ENCODE measurements at places on chromosomes 1 and 21.
A peak's percentile ranks its signal among the peaks of the same experiment; 100 is the strongest.

GRCh38 chr1:188240772-188241406 is 1412.1 kb downstream of the PLA2G4A start:
- DNase-seq: no peak

DNA sequence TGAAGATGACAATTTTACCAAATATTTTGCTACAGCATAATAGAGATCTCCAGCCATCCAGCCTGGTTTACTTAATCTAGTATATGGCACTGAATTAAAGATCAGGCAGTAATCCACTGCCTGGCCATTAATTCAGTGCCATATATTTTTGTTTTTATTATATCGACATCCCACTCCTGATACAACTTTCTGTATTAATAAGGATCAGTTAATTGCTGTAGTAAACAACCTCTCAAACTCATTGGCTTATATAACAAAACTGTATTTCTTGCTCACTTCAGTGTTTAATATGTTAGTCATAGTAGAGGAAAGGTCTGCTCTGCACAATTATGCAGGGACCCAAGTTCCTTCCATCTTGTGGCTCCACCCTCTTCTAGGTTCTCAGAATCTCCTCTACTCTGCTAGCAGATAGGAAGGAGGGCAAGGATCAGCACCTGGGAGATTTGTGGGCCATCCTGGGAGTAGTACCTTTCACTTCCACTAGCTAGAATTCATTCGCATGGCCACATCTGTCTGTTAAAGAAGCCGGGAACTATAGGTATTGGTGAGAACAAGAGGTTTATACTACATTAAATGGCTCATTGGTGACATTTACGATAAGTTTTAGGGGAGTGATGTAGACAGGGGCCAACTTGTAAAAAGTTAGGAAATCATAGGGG is 3.6 kb upstream of the ZDHHC18 start:
- no peak for DNase-seq

DNA sequence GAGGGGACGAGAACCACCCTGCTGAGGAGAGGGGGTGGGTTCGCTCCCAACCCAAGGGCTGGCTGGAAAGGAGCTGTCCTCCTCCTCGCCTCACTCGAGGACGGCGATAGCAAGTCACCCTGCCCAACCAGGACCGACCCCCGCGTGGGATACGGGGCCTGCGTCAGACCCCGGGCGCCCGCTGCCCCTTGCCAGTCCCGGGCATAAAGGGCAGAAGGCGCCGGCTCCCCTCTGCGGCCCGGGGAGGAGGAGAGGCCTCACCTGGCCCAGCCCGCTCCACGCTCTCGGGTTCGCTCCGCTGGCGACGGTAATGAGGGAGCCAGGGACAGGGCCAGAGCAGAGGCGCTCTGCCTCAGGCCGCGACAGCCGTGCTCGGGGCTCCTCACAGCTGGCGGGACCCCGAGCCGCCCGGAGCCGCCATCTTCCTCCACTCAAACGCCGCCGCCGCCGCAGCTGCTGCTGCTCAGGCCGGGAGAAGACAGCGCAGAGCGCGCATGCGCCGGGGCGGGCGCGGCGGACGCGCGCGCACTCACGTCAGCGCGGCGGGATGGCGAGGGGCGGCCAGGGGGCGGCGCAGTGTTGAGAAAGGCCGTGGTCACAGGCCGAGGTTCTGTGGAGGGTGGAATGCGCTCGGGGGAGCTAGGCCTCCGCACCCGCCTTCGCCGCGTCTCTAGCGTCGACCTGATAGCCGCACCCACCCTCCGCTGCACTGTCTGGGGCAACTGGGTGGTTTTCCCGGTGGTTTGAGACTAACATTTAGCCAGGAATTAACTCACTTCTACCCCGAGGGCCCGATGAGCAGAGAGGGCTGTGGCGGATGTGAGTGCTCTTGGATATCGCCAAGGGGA is at the start of gene FBXO42:
Gene FBXO42 (minus strand): TSS at position 487 of the 848 bp plus-strand sequence. CDS start 37,062 bp downstream, outside the sequence.
- DNase-seq: peak; percentile 89

DNA sequence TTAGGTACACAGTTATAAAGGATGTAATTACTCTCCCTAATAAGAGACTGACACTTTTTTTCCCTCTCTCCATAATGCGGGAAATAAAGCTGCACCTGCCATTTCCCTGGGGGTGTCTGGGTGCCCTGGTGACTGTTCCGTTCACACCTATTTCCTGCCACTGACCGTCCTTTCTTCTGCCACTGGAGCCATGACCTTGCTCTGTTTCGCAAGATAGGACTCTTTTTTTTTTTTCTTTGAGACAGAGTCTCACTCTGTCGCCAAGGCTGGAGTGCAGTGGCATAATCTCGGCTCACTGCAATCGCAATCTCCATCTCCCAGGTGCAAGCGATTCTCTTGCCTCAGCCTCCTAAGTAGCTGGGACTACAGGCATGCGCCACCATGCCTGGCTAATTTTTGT is 66.1 kb upstream of the SERBP1 start:
- no peak for DNase-seq

GRCh38 chr1:155969377-155969791 is 9.0 kb downstream of the ARHGEF2 start:
- no peak for DNase-seq

- DNase-seq: no peak
Observed at GRCh38 chr1:89550995-89551394, 26.4 kb downstream of the LRRC8B start.

- DNase-seq: no peak
Observed at GRCh38 chr1:7267493-7267892, 482.2 kb downstream of the CAMTA1 start.

- DNase-seq: no peak
Observed at GRCh38 chr1:52168373-52169080, 26.6 kb downstream of the ZFYVE9 start.

DNA sequence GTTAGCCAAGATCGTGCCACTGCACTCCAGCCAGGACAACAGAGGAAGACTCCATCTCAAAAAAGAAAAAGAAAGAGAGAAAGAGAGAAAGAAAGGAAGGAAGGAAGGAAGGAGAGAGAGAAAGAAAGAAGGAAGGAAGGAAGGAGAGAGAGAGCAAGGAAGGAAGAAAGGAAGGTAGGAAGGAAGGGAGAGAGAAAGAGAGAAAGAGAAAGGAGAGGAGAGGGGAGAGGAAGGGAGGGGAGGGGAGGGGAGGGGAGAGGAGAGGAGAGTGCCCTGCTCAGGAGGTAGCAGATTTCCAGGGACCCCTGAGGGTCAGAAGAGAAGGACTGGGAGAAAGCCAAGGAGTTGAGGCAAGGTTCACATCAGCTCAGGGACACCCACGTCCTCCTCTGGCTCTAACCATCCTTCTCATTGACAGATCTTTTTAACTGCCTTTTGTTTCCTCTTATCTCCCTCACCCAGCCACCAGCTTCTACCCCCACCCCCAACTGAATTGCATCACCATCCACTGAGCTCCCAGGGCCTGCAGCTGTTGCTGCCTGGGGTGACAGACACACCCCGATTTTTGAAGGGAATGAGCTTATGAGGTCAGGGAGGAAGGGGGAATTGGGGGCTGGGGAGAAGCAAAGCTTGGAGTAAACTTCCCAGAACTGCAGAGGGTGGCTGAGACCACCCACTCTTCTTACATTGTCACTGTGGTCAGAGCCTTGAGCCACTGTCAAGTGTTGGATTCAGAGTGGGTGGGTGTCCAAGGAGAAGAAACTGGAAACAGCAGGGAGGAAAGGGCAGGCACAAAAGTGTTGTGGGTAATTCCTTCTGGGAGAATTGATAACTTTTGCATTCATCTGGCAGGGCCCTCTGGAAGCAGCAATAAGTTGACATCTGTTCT is 91.6 kb downstream of the GLUL start:
- DNase-seq: peak; percentile 47

DNA sequence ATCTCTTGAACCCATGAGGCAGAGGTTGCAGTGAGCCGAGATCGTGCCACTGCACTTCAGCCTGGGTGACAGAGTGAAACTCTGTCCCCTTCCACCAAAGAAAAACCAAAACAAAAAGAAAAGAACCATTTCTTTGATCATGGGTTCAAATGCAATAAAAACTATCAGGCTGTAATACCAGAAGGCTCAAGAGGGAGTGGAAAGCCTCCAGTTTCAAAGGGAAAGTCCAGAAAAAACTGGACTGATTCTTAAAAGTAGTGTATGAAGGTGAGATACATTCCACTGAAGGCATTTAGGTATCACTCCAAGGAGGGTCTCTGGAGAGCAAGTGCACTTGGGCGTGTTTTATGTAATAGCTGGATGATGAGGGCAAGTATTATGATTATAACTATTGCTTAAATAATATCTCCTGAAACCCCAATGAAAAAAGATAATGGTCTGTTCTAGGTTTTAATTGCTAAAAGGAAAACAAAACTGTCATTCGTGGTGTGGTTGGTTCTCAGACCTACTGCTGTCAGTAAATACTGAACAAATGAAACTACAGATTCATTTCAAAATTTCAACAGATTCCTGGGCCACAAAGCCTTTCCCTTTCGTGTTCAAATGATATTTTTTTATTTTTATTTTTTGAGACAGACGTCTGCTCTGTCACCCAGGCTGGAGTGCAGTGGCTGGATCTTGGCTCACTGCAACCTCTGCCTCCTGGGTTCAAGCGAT is 6.0 kb upstream of the CAMTA1 start:
- DNase-seq: no peak

DNA sequence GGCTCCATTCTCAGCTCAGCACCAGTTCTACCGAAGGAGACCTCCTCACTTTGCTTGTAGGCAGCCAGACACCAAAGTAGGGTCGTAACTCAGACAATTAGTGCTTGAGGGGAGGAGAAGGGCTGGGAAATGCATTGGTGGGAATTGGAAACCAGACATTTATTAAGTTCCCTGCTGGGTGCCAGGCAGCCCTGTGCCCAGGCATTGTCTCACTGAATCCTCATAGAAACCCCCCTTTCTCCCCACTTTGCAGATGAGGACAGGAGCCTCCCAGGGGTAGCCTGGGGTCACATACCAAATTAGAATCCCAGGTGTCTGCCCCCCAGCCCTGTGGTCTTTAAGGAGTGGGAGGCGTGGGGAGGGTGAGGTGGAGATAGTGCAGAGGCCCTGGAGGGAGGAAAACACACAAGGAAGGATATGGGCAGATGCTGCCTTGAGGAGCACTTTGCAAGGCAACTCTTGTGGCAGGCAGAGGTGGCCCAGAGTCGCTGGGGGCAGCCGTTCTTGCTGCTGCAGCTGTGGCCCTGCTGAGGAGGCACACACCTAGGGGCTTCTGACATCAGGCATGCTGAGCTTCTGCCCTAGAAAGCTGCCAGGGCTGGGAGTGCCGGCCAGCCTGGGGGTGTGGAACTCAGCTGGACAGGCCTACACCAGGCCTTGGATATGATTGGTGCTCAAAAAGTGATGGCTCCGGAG is 29.4 kb downstream of the CDK18 start:
- no peak for DNase-seq

GRCh38 chr1:53408013-53408754 is 51.0 kb upstream of the DMRTB1 start:
- no peak for DNase-seq

DNA sequence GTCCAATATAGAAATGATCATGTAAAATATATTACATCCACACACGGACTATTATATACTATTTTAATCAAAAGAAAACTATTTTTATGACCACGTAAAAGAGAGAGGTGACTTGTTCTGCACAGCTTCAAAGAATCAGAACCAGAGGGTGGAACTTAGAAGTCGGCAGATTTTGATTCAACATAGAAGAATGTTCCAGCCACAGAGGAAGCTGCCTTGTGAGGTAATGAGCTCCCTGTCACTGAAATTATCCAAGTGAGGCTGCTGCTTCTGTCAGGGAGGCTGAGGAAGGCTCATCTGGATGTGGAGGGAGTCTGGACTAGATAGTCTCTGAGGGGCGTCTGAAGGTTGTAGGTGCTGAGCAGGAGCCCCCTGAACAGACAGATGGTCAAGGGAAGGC is 2.7 kb downstream of the PLEKHA6 start:
- DNase-seq: no peak

DNA sequence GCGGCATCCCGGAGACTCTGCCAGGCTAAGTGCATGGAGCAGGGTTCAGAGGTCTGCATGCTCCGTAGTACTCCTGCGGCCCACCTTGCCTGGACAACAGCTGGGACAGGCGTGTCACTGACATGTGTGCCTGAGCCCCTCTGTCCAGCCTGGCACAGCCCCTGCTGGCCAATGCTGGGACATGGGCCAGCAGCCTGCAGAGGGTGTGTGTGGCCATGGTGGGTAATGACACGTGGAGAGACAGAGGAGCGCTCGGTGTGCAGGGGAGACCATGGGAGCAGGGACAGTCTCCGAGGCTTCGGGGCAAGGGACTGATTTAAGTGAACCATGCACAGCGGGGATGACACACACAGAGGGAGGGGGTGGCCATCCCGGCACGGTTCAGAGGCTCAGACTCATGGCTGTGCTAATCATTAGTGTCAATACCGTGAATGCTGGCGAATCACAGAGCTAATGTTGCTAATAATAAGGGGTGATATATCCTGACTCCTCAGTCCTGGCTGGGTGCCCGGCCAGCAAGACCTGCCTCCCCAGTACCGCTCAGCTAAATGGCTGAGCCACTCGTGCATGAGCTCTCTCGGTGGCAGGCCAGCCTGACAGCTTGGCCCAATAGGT is 41.5 kb downstream of the IGSF21 start:
- no peak for DNase-seq

GRCh38 chr1:210779269-210779668 is 354.7 kb downstream of the KCNH1 start:
- no peak for DNase-seq

DNA sequence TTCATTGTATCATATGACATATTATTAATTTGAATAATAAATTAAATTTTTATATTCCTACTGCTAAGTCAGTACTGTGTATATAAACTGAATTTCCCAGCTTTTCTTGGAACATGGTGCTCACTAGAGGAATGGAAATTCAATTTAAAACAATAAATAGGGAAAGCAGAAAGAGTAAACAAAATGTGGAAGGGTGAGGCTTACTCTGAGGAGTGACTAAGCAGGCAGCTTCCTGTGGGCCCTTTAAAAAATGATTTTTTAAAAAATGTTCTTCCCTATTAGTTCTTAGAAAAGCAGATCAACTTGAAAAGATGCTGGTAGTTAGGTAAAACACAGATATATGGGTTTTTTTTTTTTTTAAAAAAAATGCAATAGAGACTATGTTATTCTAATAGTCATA is 49.5 kb upstream of the S1PR1 start:
- no peak for DNase-seq

DNA sequence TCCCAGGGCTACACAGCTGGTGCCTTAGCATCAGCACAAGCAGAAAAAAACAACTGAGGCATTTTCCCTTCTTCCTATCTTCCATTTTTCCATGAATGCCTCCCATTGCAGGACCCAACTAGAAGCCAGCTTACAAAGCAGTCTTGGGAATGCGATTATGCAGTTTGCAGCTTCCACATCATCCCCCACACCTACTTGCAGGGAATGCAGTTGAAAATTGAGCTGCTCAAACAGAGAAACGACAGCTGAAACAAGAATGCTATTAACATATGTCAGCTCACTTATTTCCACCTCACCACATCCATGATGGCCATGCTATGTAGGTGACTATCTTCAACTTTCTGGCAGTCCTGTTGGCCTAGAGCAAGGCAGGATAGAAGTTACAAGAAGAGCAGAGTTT is 150.6 kb upstream of the KCTD3 start:
- no peak for DNase-seq

DNA sequence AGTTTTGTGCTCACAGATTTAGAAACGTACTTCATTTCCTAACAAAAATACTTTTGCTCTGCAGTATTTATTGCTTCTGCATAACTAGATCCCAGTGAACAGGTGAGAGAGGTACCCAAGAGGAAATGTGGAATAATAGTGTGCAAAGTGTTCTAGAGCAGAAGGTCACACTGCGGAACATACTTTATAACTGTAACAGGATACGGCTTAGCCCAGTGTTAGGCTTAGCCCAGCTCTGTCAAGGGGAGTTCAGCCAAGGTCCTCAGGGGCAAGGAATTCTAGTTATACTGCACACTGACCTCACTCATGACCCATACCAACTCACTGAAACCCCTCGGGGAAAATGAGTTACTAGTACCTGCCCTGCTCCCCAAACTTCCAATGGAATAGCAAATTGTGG is 55.3 kb downstream of the PTPN14 start:
- no peak for DNase-seq

GRCh38 chr1:87497380-87498203 is 168.9 kb downstream of the LMO4 start:
- DNase-seq: no peak

Measured in MCF 10A (cell line).